Kidney capillary endothelial cell (primary cell): ENCODE measurements at places on chromosomes 3 and 15.

DNA sequence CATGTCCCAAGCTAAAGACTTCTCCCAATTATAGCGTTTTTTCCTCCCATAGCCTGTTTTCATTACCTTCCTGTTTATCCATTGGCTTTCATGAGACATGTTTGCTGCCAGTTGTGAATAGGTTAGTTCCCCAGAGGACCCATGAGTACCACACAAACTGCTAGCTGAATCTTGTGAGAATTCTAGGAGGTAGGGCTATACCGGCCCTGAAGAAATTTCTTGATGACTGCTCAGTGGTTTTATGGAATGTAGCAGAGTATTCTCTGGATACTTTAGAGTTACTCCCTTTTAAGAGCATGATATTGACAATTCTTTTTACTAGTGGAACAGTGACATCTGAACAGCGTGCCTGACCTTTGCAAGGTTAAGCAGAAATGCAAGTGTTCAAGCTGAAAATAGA, 210.4 kb downstream of the MCTP2 start:
- DNase-seq: no peak

DNA sequence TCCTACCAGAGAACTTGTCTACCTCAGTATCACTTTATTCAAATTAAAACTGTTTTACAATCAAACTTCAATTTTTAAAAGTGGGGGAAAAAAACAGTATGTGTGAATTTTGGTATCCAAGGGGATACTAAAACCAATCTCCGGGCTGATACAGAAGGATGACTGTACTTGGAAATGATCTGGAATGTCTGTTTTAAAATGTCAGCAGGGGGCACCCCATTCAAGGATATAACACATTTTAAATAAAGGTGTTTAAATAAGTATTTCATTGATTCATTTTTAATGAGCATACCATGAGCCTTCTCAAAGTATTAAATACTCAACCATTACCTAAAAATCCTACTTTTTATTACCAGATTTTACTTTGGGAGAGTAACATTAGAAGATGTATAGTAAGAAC, 67.9 kb downstream of the ULK4 start:
- peak; percentile 58 for DNase-seq

DNA sequence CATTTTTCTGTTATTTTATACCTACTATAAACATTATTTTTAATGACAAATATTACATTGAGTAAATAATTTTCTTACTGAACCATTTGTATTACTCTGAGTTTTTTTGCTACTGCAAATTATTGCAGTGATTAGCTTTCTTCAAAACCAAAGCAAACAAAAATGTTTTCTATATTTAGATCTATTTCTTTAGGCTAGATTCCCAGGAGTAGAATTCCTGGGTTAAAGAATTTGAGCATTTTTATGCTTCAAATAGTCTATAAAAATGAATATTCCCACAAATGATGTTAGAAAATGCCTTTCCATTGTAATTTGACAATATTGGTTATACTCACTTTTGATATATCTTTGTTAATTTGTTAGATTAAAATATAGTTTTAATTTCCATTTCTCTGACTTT, 76.8 kb downstream of the LEKR1 start:
- DNase-seq: no peak

GRCh38 chr3:129005526-129006303, 4.6 kb downstream of the EFCC1 start:
- DNase-seq: no peak

DNA sequence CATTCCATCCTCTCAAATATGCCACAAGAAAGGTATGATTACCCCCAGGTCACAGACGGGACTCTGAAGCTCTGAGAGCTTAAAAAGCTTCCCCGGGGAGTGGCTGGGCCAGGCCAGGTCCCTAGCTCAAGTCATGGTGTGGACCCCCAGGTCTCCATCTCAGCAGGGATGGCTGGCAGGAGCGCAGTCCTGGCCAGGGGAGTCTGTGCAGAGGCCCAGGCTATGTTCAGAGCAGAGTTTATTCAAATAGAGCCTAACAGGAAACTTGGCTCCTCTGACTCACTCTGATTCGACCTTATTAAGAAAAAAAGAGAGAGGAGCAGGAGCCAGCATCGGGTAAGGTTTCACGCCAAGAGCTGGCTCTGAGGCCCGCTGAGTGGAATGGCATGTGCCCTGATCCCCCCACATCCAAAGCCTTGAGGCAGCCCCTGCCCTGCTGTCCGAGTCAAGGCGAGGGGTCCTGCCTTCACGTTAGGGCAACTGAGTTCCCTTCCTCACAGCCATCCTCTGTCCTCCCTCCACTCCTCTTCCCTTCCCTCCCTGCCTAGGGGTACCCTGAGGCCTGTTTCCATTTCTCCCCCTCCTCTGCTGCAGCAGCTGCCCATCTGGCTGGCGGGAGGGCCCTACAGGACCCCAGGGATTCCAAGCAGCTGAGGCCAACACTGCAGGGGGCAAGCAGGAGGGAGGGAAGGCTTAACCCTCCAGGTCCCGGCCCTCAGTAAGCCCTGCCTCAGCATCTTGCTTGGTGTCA, 1.9 kb upstream of the LOXL1 start:
- peak; percentile 78 for DNase-seq

GRCh38 chr15:52678468-52679231, 538 bp downstream of the ATOSA start:
- peak; percentile 43 for DNase-seq

DNA sequence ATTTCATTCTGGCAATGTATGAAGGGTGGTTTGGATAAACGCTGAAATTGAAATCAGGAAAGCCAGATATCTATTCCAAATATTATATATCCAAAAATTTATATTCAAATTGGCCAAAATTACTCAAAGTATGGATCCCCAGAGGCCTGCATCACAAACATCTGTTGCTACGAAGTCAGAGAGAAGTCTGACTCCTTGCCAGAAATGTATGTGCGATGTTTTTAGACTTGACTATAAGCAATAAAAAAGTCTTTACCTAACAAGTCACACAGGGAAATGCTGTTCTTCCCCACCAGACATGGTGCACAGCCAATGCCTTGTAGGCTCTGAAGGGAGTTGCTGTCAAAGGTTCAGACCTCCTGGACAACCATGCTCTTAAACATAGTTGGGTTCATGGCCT, 533.1 kb downstream of the OTOL1 start:
- DNase-seq: no peak

DNA sequence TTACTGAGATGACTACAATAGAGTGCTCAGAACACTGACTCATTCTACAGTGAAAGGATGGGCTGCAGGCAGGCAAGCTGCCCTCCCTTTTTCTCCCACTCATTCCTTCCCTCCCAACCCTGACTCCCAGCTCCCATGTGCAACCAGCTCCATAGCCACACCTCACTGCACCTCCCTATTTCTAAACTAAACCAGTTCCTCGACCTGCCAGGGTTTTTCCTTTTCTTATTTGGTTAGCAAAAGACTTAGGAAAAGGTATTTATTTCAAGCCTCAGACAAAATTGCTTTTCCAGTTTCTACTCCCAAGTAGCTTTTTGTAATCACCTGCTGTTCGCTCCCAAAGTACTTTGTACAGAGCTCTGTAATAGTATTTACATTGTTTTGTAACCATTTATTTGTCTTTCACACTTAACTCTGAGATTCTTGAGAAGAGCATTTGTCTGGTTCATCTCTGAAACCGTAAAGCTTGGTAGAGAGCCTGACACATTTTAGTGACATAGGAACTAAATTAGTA, 2.2 kb downstream of the AADAC start:
- DNase-seq: no peak

DNA sequence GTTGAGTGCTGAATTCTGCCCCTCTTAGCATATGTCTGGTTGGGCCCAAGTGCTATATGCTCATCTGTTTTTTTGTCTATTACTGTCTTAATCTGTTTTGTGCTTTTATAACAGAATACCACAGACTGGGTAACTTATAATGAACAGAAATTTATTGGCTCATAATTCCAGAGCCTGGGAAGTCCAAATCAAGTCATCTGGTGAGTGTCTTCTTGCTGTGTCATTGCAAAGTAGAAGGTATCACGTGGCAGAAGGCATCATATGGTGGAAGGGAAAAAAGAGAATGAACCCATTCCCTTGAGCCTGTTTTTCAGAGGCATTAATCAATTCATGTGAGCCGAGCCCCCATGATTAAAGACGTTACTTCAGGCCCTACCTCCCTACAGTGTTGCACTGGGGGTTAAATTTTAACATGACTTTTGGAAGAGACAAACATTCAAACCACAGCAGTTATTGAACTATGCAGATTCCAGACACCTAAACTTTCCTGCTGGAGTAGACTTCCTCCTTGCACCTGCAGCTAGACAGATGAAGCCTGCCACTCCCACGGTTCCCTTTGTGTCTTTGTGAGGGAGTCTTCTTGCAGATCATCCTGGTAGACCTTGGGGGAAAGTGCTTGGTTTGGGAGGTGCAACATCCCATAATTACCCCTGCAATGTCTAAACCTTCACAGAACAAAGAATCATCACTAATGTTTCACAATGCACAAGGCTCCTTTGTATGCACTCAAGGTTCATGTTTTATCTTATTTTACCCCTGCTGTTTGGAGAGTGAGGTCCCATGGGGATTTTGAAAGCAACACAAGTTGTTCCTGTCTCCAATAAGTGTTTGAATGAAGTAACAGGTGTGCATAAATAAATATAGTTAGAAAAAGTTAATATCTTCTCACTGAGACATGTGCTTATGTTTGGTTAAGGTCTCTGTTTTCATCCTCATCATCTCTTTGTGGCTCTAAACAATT, 64.7 kb upstream of the XCR1 start:
- no peak for DNase-seq

- no peak for DNase-seq
Measured at GRCh38 chr3:122247825-122248185, 64.3 kb downstream of the CASR start.

- DNase-seq: no peak
Measured at GRCh38 chr15:93823971-93824913, 407.1 kb upstream of the MCTP2 start.

GRCh38 chr3:150057227-150057626, 86.5 kb upstream of the PFN2 start:
- no peak for DNase-seq

- no peak for DNase-seq
Measured at GRCh38 chr3:40895109-40895508, 304.2 kb upstream of the CTNNB1 start.

DNA sequence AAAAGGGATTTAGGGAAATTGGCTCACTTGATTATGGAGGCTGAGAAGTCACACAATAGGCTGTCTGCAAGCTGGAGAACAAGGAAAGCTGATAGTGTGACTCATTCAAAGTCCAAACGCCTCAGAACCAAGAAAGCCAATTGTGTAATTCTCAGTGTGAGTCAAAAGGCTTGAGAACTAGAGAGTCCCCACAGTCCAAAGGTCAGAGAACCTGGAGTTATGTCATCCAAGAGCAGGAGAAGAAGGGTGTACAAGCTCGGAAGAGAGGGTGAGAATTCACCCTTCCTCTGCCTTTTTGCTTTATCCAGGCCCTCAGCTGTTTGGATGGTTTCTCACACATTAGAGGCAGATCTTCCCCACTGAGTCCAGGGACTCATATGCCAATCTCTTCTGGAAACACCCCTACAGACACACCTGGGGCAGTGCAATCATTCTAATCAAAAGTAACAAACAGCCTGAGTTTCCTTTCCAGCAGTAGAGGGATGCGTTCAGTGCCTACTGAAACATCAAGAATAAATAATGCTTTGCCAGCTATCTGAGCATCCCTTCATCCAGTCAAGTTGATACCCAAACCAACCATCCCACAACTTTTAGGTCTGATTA, 271.5 kb downstream of the SATB1 start:
- DNase-seq: no peak

- DNase-seq: no peak
Measured at GRCh38 chr3:117844676-117845075, 1135.1 kb downstream of the TUSC7 start.

DNA sequence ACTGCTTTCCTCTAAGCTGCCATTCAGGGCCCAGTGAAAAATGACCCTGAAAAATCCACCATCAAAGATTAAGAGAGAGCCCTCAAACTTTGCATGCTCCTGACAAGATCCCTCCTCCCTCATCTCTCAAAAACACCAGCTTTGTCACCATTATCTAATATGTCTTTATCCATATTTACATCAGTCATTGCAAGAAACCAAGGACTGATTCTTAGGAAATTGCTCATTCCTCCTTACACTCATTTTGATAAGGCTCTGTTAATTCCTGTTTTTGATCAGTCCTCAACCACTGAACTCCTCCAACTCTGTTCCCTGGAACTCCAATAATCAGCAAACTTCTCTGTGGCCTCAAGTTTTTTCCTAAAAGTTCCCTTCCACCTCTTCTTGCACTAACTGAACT, 51.8 kb downstream of the CD200 start:
- DNase-seq: no peak

DNA sequence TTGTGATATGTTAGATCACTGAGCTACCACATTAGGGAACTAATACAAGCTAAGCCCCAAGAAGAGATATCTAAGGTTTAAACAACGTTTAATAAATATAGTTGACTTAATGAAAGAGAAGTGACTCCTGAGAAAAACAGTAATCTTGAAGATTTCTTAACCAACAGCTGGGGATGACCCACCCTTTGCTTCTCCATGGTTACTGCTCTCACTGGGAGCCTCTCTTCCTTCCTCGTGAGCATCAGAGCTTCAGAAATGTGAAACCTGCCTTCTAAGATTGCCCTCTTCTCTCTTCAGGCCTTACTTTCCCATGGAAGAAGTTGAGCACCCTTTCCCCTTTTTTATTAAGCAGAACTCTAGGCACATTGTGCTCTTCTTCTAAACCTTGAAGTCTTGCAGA, 132.2 kb upstream of the NR2E3 start:
- DNase-seq: no peak

DNA sequence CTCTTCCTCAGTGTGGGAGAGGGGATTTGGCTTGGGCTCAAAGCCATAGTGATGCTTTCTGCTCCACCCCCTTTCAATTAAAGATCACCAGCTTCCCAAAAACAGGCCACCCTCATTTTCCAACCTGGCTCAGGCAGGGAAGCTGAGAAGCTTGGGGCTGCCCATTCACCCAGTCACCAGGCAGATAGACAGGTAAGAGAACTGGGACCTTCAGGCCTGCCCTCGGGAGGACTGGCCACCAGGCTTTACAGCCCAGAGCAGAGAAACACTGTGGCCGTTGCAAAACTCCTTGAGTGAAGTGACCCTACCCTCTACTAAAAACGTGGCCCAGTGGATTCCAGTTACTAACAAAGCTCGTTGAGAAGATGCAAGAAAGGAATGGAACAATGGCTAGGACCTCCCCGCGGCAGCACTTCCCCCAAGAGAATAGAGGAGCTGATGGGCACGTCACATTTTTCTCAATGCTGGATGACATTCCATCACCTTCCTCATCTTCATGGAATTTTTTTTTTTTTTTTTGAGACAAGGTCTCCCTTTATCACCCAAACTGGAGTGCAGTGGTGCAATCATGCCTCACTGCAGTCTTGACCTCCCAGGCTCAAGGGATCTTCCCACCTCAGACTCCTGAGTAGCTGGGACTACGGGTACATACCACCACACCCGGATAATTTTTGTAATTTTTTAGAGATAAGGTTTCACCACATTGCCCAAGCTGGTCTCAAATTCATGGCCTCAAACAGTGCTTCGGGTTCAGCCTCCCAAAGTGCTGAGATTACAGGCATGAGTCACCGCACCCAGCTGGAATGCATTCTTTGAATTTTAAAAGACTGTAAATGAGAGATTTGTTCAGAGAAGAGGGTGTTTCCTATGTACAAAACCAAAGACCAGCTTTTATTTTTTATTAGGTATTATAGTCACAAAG, 37.9 kb downstream of the LIPC start:
- peak; percentile 60 for DNase-seq

GRCh38 chr3:128336337-128337156, 130.1 kb downstream of the DNAJB8 start:
- DNase-seq: no peak

- DNase-seq: no peak
Measured at GRCh38 chr3:69484507-69485393, 98.9 kb upstream of the FRMD4B start.

GRCh38 chr3:144109944-144110343, 138.3 kb downstream of the DIPK2A start:
- DNase-seq: no peak
